GM12891 (cell line): ENCODE measurements at places on chromosomes 13 and 19.

DNA sequence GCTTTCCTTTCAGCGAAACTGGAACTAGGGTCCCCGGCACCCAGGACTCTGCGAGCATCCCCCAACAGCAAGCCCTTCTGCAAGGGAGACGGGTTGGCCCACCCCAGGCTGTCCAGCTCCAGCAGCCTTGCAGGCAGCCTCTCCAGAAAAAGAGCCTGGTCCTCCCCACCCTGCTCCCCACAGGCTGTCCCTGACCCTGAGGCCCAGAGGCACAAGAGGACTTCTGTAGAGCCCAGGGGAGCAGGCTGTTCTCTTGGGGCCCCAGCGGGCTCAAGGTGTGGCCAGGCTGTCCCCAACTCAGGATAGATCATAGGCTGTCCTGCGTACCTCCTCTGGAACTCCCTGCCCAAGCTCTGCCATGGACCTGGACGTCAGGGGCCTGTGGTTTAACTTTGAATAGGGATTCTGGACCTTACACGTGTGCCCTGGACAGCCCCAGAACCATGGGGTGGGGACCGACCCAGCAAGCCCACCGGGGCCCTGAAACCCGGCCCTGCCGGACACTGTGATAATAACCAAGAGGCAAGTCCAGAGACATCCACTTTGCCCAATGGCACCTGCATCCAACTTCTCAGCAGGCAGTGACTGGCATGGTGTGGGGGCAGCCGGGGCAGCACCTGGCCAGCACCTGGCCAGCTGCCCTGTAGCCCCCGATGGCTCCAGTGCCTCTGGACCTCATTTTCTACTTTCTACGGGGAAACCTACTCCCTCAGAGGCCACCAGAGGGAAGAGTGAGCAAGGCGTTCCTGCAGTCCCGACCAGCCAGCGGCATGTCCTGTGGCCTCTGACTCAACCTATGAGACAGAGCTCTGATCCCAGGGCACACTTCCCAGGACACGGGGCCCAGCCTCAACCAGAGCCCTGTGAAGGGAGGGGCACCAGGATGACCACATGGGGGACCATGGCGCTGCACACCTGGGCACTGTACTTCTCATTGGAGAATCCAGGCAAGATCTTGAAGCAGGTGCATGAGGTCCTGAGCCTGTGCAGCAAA, 50.9 kb upstream of the TPM4 start:
- DNase-seq, result no peak

GRCh38 chr19:5305163-5305562, 35.4 kb downstream of the PTPRS start:
- no peak for DNase-seq

DNA sequence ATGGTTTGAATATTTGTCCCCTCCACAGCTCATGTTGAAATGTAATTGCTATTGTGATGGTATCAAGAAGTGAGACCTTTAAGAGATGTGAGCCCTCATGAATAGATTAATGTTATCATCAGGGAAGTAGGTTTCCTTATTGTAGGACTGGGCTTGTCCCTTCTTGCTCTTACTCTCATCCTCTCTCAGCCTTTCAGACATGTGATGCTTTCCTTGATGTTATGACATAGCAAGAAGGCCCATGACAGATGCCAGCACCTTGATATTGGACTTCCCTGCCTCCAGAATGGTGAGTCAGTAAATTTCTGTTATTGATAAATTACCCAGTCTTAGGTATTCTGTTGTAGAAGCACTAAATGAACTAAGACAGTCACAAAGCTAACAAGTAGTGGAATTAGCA, 5.7 kb upstream of the ZMYM2 start:
- no peak for DNase-seq

- DNase-seq, result no peak
Observed at GRCh38 chr19:16890461-16891184, 1.8 kb downstream of the F2RL3 start.

GRCh38 chr19:2469102-2469914, 6.6 kb upstream of the GADD45B start:
- DNase-seq, result no peak

- DNase-seq, result no peak
Observed at GRCh38 chr13:85241060-85241459, 558.2 kb downstream of the SLITRK6 start.
